Activated CD4-positive, CD25-positive, alpha-beta regulatory T cell treated with anti-CD3 and anti-CD28 coated beads, Interleukin-2, amount 50 U/mL, for 16 hours (primary cell): ENCODE measurements at places on chromosomes 6 and 20.

- no peak for DNase-seq
Measured at GRCh38 chr20:63087236-63087871, 80.6 kb upstream of the BHLHE23 start.

GRCh38 chr6:7188492-7188891 lies 80.7 kb downstream of the RREB1 start:
- DNase-seq = no peak

DNA sequence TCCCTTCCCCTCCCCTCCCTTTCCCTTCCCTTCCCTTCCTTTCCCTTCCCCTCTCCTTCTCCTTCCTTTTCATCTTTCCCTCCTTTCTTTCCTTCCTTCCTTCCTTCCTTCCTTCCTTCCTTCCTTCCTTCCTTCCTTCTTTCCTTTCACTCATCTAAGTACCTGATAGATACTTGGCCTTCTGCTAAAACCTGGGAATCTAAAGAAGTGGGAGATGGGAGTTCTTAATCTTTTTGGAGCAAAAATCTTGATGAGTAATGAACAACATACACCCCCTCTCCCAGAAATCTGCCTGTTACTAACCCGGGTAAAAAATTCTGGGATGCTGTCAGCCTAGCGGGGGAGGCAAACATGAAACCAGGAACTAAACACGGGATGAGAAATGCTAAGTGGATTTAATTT lies 100.7 kb downstream of the VEGFA start:
- DNase-seq = no peak

DNA sequence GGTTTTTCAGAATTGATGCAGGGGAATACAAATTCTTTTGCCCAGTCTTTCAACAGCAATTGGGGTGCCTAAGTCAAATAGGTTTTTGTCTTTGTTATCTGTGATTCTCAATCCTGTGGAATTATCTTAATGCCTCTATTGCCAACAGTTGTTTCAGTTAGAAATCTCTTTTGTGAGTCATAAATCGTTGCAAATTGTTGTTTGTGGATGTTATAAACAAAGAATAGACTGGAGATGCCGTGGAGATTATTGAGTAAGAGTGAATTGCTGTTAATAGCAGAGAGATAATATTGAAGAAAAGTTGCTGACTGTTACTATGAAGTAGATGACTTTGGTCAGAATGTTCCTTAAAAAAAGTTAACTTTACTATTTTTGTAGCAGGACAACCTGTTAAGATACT lies 63.7 kb upstream of the POPDC3 start:
- no peak for DNase-seq

DNA sequence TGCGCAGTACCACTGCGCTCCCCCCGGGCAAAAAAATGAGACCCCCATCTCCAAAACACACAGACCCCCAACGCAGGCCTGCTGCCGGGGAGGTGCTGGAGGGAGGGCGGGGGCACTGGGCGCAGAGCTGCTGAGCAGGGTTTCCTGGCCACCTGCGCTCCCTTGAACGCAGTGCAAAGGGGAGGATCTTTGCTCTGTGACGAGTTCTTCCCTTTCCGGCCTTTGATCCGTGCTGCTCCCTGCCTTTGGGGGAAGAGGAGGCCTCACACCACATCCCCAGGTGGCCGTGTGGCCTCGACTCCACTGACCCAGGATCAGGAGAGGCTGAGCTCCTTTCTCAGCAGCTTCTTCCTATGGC lies 8.9 kb upstream of the COL20A1 start:
- DNase-seq = no peak

DNA sequence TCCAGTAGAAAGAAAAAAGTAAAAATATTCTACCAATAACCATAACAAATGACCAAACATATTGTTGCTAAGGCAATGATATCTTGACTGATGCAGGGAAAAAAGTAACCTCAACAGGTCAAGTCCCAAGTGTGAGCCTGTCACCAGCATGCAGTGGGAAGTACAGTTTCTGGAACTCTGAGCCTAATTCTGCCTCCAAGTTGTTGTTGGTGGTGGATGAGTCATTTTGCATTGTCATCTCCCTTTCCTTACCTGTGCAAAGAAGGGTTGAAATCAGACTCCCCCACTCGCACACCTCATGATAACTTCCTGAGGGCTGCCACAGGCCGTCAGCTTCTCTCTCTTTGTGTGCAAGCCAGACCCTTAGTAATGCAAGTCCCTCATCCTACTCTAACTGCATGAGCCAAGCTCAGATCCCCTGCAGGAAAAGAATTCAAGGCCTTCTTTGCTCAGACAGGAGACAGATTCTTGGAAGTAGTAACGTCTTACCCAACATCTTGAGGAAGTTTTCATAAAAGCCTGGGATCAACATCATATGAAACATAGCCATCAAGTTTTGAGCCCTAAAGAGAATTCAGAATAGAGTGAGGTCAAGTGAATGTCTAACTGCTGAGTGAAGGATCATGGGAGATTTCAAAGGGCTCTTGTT lies 207.6 kb upstream of the FOXA2 start:
- no peak for DNase-seq
